ENCODE measurements at places on chromosomes 16 and 17.

DNA sequence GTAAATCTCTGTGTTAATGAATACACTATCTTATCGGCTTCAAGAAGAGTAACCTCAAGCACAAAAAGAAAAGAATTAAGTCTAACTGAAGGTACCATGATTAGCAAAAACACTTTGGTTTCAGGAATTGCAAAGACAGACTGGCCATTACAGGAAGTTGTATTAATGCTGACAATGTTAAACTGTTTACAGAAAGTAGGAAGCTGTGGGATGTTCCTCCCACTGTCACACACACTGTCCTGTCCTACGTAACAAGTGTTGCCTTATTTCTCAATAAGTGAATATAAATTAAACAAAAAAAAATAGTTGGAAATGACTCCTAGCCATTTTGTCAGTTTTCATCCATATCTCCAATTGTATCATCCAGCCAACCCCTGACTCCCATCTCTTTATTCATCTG is 8.6 kb downstream of the GNA13 start:
- DNase-seq, result no peak

DNA sequence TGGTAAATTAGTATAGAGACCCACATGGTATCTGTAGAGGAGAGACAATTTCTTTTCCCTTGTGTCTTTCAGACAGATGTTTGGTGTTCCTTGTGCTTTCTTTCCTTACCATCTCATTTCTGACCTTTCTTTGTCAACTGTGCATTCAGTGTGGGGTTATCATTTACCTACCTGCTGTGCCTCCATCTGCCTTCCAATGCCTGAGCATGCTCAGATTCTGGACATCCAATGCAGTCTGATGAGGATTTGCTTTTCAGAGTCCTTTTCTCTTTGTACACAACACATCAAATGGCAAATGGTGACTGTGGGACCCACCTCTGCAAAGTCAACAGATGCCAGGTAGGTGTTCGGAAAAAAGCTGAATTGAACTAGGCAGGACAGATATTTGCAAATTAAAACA is 364.8 kb downstream of the CA10 start:
- no peak for DNase-seq

DNA sequence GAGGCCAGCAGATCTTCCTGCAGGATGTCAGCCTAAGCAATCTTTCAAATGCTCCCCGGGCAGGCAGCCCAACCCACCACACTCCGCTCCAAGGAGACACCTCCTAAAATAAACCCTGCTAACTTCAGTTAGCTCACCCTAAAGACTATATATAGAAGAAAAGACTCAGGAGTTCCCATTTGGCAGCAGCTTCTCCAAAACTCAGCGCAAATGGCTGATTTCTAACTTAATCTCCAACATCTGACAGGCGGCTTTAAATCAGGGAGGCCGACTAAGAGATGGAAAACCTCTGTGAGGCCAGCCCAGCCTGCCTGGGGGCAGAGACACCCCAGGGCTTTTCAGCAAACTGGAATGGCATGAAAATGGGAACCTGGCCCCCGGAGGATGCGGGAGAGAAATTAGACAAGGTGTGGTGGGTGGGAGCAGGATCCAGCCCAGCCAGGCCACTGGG is 91.6 kb downstream of the XYLT1 start:
- DNase-seq, result no peak

GRCh38 chr17:81090361-81091136 is 55.6 kb downstream of the BAIAP2 start:
- DNase-seq, result peak; percentile 14

DNA sequence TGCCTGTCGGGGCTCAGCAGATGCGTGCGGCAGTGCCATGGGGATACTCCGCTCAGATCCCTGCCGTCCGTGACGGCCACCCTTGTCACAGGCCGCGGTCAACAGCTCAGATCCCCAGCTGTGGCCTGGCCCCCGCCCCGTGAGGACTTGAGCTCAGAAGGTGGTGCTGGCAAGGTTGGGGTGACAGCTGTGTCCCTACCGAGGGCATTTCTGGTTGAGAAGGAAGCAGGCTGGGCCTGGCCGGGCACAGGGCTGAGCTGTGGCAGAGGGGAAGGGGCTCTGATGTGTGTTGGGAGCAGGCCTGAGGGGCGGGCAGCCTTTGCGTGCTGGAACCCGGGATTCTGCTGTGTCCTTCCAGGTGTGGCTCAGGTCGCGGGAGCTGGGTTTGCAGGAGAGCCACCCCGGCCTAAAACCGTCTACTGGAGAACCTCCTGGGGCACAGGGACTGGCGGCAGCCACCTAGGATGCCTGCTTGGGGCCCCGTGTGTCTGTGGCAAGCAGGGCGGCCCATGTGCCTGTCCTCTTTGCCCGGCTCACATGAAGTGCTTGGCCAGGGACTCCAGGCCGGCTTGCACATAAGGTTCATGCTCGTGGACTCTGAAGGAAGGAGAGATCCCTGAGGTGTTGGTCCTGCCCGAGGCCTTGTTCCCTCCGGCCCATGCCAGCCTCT is 5.1 kb downstream of the UBE2I start:
- DNase-seq, result no peak

- DNase-seq, result peak; percentile 43
Observed at GRCh38 chr16:67939507-67940445, 3.1 kb upstream of the PSMB10 start.

GRCh38 chr17:13378361-13378760 is 223.4 kb downstream of the HS3ST3A1 start:
- DNase-seq, result no peak

- no peak for DNase-seq
Observed at GRCh38 chr16:3836641-3837040, 43.9 kb downstream of the CREBBP start.

DNA sequence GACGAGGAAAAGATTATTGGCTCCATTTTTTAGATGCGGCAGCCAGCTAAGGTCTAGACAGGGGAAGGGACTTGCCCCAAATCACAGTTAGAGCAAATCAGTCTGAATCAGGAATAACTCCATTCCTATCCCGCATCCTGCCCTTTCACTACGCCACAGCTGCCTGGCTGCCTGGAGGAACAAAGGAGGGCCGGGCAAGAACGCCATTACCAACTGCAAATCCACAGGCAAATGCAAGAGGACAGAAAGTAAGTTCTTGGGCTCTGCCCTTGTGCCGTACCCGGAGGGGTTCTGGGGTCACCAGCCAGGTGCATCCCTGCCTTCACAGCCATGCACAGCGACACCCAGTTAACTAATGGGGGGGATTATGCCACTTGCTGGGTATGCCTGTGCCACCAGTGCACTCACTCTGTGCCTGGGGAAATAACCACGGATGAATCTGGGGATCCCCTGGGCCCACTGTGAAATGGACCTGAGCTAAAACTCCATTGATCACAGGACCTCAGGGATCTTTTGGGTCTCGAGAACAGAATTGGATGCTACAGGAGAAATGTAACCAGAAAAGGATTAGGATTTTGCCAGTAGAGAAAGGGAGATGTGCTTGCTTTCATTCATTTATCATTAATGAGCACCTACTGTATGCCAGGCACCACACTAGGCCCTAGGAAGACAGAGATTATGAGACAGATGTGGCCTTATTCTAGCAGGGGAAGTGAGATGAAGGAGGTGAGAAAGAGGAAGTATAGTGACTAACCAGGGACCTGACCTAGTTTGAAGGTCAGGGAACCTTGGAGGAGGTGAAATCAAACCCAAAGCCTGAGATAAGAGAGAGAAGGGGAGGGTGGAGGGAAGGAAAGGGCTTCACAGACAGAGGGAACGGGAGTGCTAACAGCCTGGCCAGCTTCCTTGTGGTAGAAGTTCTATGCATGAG is 17.7 kb downstream of the BCL7C start:
- no peak for DNase-seq

GRCh38 chr16:89588413-89589109 is 13.0 kb downstream of the CPNE7 start:
- no peak for DNase-seq

DNA sequence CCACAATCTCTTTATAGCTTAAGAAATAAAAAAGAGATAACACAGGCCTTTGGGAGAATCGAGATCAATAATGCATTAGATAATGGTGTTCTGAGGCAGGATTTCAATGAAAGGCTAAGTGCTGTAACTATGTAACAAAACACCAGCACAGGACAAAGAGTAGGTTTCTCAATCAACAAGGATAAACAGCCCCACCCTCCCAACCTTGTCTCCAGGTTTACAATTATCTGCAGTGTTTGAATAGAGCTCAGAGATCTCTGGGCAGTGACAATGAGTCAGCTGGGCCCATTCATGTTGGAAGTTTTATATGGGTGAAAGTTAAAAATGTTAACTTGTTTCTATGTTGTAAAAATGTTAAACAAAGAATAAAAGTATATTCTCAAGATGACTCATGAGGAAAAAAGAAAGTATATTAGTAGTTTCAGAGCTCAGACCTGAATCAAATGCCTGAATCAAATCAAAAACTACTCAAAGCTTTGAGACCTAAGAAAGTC is 17.0 kb upstream of the KRT20 start:
- DNase-seq, result no peak

- no peak for DNase-seq
Observed at GRCh38 chr16:6125483-6126259, 1028.1 kb upstream of the EEF2KMT start.

- no peak for DNase-seq
Observed at GRCh38 chr17:79187186-79187585, 112.6 kb downstream of the ENGASE start.

DNA sequence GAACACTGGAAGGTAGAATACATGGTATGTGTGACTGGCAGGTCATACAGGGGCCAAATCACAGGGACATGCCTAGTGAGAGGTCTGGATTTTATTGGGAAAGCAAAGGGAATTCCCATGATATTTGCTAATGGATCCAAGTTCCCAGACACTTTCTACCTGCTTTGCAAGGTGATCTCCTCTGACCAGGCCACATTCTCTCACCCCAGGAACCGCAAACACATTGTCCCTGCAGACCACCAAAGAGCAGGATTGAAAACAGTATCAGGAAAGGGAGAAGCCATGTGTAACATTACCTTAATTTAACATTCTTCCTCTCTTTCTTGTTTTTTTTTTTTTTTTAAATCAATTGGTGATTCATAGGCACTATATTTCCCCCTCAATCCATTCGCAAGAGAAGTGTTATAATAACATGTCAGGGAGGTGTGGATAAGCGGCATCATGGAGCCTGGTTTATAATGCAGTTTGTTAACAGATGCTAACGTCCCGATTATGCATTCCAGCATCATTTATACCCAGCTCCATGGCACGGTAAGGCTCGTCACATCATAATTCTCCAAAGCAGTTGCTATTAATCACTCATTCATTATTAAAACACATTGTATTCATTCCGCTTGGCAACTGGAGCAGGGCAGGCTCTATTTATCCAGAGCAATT is 155.1 kb upstream of the CCL2 start:
- DNase-seq, result no peak

- DNase-seq, result no peak
Observed at GRCh38 chr16:21056396-21056795, 94.2 kb downstream of the DNAH3 start.

DNA sequence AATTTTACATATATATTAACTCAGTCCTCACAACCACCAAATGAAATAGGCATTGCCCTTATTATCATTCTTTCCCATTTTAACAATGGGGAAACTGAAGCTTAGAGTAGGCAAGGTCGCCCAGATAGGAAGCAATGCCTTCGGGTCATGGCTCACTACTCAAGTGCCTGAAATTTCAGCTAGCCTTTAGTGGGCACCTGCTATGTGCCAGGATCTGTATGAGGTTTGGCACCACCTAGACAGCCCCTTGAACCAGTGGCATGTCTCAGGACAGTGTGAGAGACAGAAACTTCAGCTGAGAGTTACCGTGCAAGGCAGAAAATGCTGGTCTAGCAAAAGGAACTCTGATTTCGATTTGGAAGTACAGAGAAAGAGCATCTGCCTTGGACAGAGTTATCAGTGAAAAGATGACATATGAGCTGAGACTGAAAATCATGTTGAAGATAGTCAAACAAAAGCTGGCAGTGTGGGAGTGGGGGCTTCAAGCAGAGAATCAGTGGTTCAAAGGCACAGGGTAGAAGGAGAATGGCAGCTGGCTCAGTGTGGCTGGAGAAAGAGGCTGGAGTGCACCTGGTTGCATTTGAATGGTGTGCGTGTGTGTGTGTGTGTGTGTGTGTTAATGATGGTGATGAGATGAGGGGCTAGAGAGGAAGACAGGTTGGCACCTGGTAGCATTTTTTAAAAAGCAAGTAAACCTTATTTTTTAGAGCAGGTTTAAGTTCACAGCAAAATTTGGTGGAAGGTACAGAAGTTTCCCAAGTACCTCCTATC is 29.1 kb downstream of the CDH13 start:
- DNase-seq, result no peak

DNA sequence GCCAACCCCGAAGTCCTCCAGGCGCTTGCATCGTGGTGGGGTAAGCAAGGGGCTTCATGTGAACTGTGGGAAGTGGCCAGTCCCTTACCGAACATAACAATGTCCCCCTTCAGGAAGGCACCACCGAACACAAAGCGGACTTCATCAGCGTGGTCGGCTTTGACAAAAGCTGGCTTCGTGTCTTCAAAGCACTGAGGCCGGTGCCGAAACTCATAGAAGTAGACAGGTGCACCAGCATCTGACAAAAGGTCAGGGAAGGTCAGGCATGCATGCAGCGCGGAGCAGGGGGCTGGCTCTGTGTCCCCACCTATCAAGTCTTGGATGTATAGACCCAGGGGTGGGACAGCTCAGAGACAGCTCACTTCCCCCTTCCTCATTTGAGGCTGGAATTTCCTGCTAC is 16.6 kb upstream of the CES1 start:
- no peak for DNase-seq

GRCh38 chr16:22267764-22268163 is 29.4 kb upstream of the POLR3E start:
- no peak for DNase-seq

GRCh38 chr17:3761036-3761917 is 37.6 kb downstream of the HASPIN start:
- DNase-seq, result no peak

GRCh38 chr16:86492267-86492960 is 17.9 kb upstream of the FOXF1 start:
- no peak for DNase-seq

GRCh38 chr16:20956319-20956718 is 55.7 kb downstream of the LYRM1 start:
- DNase-seq, result no peak

DNA sequence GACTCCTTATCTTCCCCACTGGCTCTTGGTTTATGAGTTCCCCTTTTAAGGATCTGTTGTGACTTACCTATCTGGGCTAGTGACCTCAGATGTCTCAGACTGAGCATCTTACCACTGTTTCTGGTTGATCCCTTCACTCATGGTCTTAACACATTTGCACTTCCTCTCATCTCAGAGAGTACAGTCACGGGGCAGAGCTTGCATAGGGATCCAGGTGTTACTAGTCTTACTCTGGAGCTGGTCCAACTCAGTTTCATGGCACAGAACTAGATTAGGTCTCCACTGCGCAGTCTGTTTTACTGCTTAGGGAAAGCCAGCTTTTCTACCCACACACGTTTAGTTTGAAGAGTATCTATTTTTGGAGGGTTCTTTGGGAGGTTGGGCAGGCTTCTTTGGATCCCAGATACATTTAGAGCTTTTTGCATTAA is 10.2 kb downstream of the GABARAPL2 start:
- DNase-seq, result no peak

- DNase-seq, result no peak
Observed at GRCh38 chr16:75000481-75001081, 1.8 kb downstream of the ZNRF1 start.

- DNase-seq, result no peak
Observed at GRCh38 chr17:21388066-21388465, 11.9 kb downstream of the KCNJ12 start.

GRCh38 chr17:61904094-61904710 is 23.6 kb downstream of the INTS2 start:
- no peak for DNase-seq

- DNase-seq, result no peak
Observed at GRCh38 chr16:830871-831570, 30.5 kb upstream of the GNG13 start.

Measured in activated T-cell treated with anti-CD3 and anti-CD28 coated beads for 24 hours (primary cell).